SK-MEL-5 (cell line): ENCODE measurements at places on chromosomes 2 and 18. TPM values are rescaled to one million over a fixed set of nuclear protein-coding genes. Genes with fewer than 3 reads are reported as not detected.

DNA sequence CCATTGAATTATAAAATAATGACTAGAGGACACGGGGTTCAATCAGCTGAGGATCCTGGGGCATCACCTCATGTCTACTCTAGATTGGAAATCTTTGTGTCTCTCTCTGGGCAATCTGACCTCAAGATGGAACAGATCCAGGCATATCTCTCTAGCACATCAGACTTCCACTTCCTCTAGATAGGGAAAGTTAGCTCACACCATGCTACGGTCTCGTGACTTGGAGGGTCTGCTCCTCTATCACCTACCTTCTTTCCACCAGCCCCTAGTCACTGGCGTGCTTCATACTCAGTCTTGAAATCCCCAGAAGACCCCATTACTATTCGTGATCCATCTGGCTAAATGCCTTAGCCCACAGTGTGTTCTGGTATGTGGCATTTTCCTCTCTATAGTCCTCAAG is 148.8 kb downstream of the ANKRD44 start:
- no peak for DNase-seq

DNA sequence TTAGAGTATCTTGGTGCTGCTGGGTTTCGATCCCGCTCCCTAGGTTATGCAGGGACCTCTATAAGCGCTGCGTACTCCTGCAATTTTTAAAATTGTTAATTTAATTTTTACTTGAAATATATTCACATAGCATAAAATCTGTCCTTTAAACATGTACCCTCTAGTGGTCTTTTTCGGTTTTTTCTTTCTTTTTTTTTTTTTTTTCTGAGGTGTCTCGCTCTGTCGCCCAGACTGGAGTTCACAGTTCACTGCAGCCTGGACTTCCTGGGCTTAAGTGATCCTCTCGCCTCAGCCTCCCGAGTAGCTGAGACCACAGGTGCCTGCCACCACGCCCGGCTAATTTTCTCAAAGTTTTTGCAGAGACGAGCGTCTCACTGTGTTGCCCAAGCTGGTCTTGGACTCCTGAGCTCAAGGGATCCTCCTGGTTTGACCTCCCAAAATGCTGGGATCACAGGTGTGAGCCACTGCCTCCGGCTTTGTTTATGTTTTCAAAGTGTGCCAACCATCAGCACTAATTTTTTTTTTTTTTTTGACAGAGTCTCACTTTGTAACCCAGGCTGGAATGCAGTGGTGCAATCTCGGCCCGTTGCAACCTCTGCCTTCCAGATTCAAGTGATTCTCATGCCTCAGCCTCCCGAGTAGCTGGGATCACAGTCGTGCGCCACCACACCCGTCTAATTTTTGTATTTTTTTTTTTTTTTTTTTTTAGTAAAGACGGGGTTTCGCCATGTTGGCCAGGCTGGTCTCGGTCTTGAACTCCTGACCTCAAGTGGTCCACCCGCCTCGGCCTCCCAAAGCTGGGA is 585 bp upstream of the MOB1A start:
- DNase-seq, result no peak

SH3RF3 gene
- 0.32 and 0.35 TPM in 2 replicates for total RNA-seq

- peak; percentile 32 for DNase-seq
Observed at GRCh38 chr2:14635391-14635871, 2.9 kb downstream of the LRATD1 start.

GRCh38 chr18:50447952-50448351 is 73.1 kb downstream of the SKA1 start:
- no peak for DNase-seq

ARHGEF4 gene
- total RNA-seq, result 2.9 and 4.0 TPM in 2 replicates

DLX2 gene
- total RNA-seq, result 0.48 and 0.85 TPM in 2 replicates

DNA sequence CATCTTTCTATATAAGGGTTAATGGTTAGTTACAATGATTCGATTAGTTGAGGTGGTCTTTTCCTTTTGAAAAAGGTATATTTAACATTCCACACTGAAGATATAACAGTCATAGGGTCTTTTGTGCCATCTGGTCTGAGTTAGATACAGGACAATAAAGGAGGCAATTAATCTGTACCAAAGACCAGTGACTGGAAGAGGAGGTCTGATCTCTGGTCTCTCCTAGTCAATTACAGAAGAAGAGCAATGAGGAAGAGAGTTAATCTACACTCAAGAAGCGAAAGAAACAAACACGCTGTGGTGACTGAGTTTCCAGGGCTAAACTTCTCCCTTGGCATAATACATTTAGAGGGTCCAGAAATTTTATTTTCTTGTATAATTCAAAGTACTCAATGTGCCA is 20.7 kb upstream of the RMDN2 start:
- DNase-seq, result no peak

GRCh38 chr2:133414486-133415209 is 153.6 kb downstream of the NCKAP5 start:
- no peak for DNase-seq

NIFK gene
- total RNA-seq, result 100 and 102 TPM in 2 replicates

STPG4 gene
- total RNA-seq, result 0.26 TPM in 1 of 2 replicates, not detected in the other

MRO gene
- total RNA-seq, result 3.1 and 5.5 TPM in 2 replicates

DNA sequence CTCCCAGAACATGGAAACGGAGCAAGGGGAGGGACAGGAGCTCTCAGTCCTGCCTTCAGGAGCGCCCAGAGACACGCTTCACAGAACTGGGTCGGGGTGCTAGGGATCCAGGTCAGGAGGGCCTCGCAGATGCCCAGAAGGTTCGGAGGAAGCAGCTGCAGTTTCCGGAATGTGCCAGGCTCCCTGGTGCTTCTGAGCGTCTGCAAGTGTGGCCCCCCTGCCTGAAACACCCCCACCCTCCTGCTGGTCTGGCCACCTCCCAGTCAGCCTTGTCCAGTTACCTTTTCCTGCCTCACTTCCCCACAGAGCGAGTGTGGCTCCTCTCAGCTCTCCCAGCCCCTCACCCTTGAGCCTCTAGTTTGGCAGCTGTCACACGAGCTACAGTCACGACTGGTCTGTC is 88.3 kb upstream of the TAF1B start:
- DNase-seq, result no peak

RMC1 gene
- 32.9 and 38.3 TPM in 2 replicates for total RNA-seq

DNA sequence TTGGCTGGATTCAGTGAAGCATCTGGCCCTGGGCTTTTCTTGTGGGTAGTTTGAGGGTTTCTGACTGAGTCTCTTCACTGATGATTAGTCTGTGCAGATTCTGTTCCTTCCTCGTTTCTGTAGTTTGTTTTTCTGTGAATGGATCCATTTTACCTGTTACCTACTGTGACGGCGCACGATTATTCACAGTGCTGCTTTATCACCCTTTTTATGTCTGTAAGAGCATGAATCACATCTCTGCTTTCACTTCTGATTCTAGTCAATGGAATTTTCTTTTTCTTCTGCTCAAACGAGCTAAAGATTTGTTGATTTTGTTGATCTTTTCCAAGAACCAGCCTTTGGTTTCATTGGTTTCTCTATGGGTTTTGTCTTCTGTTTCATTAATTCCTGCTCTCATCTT is 60.8 kb downstream of the SLC66A2 start:
- no peak for DNase-seq

LYPD6 gene
- 0.53 and 0.61 TPM in 2 replicates for total RNA-seq
